ENCODE measurements at places on chromosomes 4 and X. TPM values are rescaled to one million over a fixed set of nuclear protein-coding genes. Genes with fewer than 3 reads are reported as not detected.

The WNK3 gene
- 1.6 TPM for total RNA-seq

The MAGEB4 gene
- total RNA-seq = not detected

- H3K27me3 ChIP-seq = no peaks in the 10 kb centered on the region
- no peaks in the 10 kb centered on the region for H3K36me3 ChIP-seq
- H3K27ac ChIP-seq = no peak overlapping the region
- no peaks in the 10 kb centered on the region for H3K4me1 ChIP-seq
- no peak for DNase-seq
Observed at GRCh38 chr4:142585411-142585810, 260.7 kb downstream of the INPP4B start.

- DNase-seq = no peak
- H3K27me3 ChIP-seq = no peaks in the 10 kb centered on the region
- H3K4me3 ChIP-seq = no peak overlapping the region
- H3K4me1 ChIP-seq = no peaks in the 10 kb centered on the region
Observed at GRCh38 chrX:41512394-41512793, 65.3 kb downstream of the NYX start.

GRCh38 chrX:150690126-150690525 is 3.1 kb upstream of the MTMR1 start:
- no peak for DNase-seq
- H3K27me3 ChIP-seq = no peaks in the 10 kb centered on the region
- H3K36me3 ChIP-seq = no peaks in the 10 kb centered on the region
- H3K4me3 ChIP-seq = no peak overlapping the region
- peaks cover 6% of the 10 kb centered on the region for H3K4me1 ChIP-seq

DNA sequence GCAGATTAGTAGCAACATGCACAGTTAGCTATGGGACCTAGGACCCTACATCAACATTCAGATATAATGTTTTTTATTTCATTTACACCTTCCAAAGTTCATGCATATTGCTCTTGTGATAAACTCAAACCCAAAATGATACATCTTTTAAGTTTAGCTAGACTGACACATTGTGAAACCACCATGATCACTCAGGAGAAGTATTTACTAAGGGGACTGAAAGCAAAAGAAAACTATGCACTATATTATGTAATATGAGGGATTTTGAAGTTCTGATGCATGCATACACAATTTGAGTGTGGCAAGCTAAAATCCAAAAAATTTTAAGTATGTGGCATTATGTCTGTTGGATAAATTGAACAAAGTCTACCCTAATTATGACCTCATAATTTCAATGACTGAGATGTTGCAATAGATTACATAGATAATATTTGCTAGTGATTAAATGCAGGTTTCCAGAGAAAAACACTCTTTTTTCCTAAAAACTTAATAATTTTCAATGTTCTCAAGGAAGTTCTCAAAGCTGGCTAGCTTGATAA is 914.8 kb upstream of the GRIA3 start:
- H3K27me3 ChIP-seq = no peaks in the 10 kb centered on the region
- H3K27ac ChIP-seq = no peak overlapping the region
- H3K4me3 ChIP-seq = no peak overlapping the region
